ENCODE measurements at places on chromosomes 5 and 9.

DNA sequence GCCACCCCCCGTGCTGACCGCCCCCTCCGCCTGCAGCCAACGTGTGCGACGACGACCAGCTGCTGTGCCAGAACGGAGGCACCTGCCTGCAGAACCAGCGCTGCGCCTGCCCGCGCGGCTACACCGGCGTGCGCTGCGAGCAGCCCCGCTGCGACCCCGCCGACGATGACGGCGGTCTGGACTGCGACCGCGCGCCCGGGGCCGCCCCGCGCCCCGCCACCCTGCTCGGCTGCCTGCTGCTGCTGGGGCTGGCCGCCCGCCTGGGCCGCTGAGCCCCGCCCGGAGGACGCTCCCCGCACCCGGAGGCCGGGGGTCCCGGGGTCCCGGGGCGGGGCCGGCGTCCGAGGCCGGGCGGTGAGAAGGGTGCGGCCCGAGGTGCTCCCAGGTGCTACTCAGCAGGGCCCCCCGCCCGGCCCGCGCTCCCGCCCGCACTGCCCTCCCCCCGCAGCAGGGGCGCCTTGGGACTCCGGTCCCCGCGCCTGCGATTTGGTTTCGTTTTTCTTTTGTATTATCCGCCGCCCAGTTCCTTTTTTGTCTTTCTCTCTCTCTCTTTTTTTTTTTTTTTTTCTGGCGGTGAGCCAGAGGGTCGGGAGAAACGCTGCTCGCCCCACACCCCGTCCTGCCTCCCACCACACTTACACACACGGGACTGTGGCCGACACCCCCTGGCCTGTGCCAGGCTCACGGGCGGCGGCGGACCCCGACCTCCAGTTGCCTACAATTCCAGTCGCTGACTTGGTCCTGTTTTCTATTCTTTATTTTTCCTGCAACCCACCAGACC, 80.2 kb downstream of the NTNG2 start:
- DNase-seq = no peak

- no peak for DNase-seq
Observed at GRCh38 chr5:14261235-14261634, 118.1 kb downstream of the TRIO start.

DNA sequence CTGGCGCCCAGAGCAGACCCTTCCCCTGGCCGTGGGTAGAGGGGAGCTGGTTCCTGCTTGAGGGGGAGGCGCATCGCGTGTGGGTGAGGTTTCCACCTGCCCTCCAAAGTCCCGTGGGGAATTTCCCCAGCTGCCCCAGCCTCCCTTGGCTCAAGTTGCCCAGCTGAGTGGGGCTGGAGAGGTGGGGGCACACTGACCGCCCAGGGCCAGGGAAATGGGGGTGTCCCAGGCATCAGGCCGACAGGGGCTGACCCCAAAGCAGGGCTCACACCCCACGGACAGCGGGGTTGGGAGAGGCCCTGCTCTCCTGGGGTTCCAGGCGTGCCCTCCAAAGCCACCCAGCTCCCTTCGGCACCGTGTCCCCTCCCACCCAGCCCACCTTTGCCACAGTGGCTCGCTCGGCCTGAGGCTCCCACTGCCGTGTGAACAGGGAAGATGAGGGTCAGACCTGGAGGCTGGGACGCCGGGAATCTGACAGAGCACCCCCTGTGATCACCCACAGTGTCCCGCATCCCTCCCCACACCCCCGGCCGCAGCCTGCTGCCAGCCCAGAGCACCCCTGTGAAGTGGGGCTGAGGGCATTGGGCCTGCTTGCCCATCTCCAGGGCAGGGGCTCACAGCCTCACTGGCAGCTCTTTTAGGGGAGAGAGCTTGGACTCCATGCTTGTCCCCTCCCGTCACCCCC, 933 bp upstream of the EGFL7 start:
- no peak for DNase-seq

GRCh38 chr9:127021664-127022363, 100.6 kb downstream of the ANGPTL2 start:
- DNase-seq = no peak

GRCh38 chr5:75664979-75665378, 52.3 kb downstream of the POC5 start:
- DNase-seq = no peak

DNA sequence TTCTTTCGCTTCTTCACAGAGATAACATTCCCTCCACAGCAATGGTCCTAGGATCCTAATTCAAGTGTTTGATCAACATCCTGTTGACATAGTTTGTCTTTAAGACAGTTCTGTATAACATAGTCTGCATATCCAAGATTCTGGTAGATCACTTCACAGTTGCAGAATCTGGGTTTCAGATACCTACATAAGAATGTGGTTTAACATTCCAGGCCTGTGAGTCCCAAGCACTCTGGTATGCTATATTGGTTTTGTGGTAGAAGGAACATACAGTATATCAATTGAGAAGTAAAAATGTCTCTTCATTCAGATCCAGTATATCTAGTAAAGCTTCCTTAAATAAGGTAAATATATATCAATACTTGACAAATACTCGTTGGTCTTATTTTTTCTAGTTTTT, 914.2 kb upstream of the CDH6 start:
- no peak for DNase-seq

GRCh38 chr5:15452030-15452429, 48.0 kb upstream of the FBXL7 start:
- no peak for DNase-seq

- DNase-seq = no peak
Observed at GRCh38 chr5:15852217-15852616, 327.4 kb downstream of the MARCHF11 start.

DNA sequence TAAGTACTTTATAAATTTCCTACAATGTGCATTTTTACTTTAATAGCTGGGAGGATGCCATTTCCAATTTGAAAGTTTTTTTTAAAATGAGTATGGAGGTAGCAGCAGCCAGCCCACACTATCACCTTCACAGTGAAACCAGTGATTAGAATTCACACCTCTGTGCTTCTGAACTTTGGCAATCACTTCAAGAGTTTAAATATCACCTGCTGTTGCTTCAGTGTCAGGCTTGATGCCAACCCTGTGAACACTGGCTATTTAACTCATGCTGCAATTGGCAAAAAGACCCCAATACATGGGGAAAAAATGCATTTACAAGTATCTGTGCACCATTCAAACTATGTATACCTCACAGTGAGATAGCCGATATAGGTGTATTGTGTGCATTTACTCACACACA, 57.4 kb downstream of the CDK5RAP2 start:
- DNase-seq = no peak

DNA sequence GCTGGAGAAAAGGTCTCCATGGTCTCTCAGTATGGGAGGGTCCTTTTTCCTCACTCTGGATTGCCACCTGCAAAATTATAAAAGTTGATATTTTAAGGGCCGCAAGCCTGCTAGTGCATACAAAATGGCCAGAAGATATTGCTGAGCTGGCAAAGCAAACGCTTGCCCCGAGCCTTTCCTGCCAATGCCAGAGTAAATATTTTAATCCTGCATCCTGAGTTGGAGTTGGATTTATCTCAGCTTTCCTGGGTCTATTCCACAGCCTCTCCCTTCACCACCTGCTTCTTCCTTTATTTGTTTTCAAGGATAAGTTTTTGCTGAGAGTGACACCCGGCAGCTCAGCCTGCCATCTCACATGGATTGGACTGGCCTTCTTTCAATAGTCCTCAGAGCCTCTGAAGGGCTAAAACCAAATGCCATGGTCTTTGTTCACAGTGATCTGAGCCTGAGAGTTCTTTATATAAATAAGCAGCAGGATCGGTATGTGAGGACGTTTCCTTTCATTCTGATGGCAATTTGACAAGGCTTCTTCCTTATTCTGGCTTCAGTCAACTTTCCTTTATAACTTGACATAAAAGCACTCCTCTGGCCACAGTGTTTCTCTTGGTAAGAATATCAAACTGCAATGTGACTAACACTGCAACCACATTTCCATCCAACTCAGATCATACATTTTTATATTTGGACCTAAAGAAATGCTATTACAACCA, 170.1 kb downstream of the ADAMTS12 start:
- DNase-seq = no peak

GRCh38 chr9:128475867-128476266, 20.1 kb downstream of the ODF2 start:
- no peak for DNase-seq

- DNase-seq = no peak
Observed at GRCh38 chr5:32421075-32421474, 23.5 kb downstream of the ZFR start.

GRCh38 chr5:91366551-91366950, 16.6 kb downstream of the ARRDC3 start:
- no peak for DNase-seq

GRCh38 chr9:102135768-102136167, 397.3 kb upstream of the GRIN3A start:
- no peak for DNase-seq

DNA sequence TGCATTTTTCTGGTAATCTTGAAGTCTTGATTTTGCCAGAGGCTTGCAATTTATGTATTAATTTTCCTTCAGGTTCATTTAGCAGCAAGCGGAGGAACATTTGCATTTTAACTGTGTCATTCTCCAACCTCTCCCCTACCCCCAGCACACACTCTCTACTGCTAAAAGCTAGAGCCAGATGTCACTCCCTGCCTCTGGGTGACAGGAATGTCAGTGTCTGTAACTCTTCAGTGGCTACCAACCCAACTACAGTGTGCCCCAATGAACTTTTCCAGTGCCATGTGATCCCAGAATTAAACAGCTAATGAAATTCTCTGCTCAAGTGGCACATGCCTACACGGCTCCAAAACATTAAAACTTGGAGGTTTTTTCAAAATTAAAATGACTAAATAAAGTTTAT, 260.3 kb downstream of the GOLPH3 start:
- no peak for DNase-seq

DNA sequence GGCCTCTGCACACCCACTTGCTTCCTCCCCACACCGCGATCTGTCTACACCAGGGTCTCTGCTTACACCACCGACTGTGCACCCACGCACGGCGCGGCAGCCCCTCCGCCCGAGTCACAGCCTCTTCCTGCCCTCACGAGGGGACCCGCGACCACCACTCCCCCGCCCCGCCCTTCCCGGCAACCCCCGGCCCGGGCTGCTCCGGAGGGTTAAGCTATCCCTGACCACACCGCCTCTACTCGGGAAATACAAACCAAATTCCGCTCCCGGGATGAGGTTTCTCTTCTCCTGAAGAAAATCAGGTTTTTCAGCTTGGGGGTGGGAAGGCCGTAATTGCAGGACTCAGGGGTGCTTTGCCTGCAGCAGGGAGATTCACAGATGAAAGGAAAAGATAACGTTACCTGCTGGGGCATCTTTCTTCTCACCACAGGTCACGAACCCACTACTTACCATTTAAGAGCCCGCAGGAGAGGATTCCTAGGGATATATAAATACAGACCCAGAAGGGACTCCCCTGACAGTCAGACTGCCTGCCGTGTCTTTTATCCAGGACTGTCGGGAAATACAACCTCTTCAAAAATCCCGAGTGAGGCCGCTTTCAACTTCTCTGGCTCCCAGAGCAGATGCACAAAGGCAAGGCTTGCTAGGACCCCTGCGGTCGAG, 63.5 kb downstream of the ROR2 start:
- DNase-seq = no peak

DNA sequence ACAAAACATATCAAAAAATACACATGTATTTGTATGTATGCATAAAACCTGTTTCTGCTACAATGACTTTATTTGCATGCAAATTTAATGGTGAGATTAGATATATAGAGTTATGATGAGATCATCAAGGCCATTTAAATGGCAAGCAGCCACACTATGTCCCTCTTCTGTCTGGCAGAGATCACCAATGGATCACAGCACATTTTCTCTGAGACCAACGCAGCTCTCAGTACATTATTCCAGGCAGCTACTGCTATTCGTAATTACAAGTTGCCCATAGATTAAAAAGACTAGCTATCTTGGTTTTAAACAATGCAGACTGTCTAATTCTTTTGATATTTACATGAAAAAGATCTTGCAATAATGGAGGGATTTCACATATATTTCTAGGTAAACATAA, 629.5 kb downstream of the PDE4D start:
- no peak for DNase-seq

DNA sequence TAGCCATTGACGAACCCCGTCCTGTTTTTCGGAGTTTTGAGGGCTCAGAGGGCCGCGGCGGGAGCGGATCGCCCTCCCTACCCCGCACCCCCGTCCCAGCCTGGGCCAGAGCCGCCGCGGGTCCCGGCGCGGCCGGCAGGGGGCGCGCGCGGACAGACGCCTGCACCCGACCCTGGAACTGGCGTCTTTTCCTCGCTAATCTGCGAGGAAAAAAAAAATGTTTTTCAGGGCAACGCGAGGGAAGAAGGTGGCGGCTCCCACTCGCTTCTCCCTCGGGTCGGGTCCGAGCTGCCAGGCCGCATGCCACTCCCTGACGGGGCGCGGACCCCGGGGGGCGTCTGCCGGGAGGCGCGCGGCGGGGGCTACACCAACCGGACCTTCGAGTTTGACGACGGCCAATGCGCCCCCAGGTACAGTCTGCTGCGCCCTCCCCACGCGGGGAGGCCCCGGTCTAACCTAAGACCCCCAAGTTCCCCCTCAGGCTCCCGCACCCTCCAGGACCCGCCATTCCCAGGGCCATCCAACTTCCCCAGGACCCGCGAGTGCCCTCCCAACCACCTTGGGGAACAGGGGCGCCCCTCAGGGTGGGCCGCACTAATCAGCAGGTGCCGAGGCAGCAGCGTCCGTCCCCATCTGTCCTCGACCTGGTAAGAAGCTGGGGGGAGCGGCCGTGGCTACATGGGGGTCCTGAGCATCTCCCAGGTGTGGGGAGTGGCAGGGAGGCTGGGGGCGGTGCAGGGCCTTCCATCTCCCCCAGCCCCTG, at the start of gene KCNT1:
Gene KCNT1 (plus strand): TSS at position 227 of the 763 bp plus-strand sequence. CDS start 74 bp downstream, at position 301.
- no peak for DNase-seq

- no peak for DNase-seq
Observed at GRCh38 chr5:169923988-169924387, 56.3 kb downstream of the INSYN2B start.

- no peak for DNase-seq
Observed at GRCh38 chr9:37284636-37285035, 137.9 kb upstream of the GRHPR start.

- no peak for DNase-seq
Observed at GRCh38 chr5:105882956-105883481, 1787.7 kb downstream of the EFNA5 start.

DNA sequence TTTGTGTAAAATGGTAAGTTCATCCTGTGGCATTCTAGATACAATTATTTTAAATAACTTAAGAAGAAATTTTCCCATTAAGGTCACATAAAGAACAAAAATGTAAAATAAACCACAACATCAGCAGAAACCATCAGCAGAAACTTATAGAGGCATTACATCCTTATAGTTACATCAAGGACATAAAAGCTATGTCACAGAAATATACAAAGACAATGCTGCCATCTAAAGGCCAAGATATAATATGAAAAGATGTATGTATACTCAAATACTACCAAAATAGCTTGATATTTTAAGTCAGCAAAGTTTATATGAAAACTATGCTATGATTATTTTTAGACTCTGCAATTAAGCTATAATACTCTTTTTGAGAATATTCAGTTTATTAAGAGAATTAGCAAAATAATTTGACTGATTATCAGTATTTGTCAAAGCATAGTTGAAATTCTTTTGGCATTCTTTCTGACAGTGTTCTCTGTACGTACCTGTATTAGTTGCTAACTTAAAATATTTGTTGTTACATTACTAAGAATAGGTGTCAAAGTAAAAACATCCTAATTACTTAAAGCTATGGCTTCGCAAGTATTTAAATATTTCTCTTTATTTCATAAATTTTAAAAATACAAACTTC, 36.2 kb downstream of the FBXL17 start:
- DNase-seq = no peak

All from omental fat pad (tissue), 4 donors.